MM.1S (cell line): ENCODE measurements at places on chromosomes 4 and X.

GRCh38 chr4:140081641-140082390 lies 72.2 kb downstream of the MAML3 start:
- no peak for DNase-seq

DNA sequence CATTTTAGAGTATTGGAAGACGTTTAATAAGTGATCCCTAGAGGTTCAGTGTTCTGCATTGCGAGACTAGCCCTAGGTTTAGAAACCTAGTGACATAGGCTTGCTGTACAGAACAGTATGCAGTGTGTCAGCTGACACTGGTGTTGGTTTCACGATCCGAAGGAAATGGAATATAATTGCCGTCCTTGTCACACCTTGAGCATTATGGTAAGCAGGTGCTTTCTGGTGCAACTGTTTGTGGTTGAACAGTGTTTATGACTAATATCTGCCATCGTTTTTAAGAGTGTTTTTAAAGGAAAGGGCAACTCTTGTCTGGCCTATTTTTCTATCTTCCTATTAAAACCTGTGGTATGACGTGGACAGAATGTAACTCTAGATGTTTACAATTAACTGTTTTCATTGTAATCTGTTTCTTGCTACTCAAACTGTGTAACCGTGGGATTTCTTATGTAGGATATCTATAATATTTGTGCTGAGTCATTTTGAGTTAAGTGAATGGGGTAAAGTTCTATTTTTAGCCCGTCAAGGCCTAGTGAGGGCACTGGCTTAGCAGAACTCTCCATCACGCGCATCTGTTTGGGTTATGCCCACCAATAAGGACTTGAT lies 53.8 kb upstream of the TBC1D14 start:
- no peak for DNase-seq

GRCh38 chrX:150364347-150365050 lies 1.4 kb downstream of the MAMLD1 start:
- DNase-seq: no peak

DNA sequence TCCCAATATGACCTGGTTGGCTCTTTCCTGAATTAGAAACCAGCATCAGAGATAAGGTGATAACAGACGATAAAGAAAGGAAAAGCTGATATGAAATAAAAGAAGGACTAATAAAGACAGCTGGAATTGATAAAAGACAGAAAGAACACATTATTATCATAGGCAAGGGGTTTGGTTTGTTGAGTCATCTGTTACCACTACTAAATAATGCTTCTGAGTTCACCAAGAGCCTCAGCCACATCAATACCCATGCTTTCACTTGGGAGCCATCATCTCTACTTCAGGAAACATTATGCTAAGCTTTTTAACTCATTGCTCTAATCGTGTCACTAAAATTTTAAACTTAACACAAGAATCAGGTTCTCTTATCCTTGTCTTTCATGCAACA lies 27.6 kb downstream of the ANXA5 start:
- DNase-seq: no peak

- DNase-seq: peak; percentile 24
Observed at GRCh38 chr4:82360298-82361177, 13.3 kb downstream of the HNRNPD start.

DNA sequence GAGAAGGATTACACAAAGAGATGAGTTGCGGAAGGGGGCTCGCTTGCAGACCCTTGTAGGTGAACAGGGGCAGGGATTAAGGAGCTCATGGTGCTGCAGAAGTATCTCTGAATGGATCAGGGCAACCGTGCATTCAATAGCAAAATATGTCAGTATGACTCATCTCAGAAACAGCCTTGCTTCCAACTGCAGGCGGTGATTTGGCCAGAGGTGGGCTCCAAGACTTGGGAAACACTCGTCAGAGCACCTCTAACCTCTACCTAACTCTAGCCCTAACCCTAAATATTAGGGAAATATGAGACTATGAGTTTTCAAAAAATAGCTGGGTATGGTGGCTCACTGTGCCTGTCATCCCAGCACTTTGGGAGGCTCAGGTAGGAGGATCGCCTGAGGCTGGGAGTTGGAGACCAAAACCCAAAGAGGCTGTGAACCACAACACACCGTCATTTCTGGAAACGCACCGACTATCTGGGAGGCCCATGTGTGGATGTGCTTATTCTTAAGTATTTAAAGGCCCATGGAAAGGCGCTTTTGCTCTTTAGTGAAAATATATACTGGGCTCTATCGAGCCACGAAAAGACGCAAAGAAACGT lies 102.6 kb downstream of the DHRSX start:
- no peak for DNase-seq

DNA sequence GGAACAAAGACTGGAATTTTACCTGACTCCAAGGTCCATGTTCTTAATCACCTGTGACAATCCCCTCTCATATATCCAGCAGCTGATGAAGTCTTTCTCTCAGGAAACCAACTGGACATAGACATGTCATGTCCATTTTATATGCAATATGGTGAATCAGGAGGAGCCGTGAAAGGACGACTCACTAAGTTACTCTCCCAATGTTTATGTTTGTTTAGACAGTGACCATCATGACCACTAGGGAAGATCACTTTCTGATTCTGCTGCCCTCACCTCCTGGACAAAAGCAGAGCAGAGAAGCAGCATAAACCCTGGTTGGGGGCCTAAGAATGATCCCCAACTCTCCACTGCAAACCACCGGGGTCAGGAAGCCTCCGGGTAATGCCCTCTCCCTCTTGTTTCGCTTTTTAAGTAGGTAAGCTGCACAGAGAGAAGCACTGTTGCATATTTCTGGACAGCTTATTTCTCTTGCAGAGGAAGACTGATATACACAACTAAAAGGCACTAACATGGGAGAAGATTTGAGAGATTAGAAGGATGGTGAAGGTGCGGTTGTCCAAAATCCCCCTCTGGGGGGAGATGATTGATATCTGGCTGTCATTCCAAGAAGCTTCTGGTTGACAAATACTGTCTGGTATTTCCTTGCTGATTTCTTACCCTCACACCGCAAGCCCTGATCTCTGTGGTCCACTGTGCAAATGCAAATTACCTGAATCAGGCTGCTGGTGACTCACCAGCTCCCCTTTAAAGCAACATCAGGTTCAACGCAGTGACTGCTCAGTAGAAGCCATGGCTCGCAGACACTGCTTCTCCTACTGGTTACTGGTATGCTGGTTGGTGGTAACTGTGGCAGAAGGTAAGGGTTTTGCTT lies at the start of gene ODAPH:
TSS of gene ODAPH (plus strand) at position 773 of the 871 bp plus-strand sequence. CDS start at position 790, 17 bp downstream.
- peak; percentile 86 for DNase-seq

GRCh38 chr4:169640261-169640870 lies 20.0 kb downstream of the CLCN3 start:
- no peak for DNase-seq

- DNase-seq: peak; percentile 32
Observed at GRCh38 chr4:146049802-146050201, 111.2 kb upstream of the ZNF827 start.

- no peak for DNase-seq
Observed at GRCh38 chr4:73721435-73721834, 18.9 kb upstream of the CXCL8 start.
